ENCODE measurements at places on chromosomes 16 and 17. TPM values are rescaled to one million over a fixed set of nuclear protein-coding genes. Genes with fewer than 3 reads are reported as not detected.
A peak's percentile ranks its signal among the peaks of the same experiment; 100 is the strongest.

C16orf86 gene
- total RNA-seq = 0.85 TPM

TNFRSF13B gene
- total RNA-seq = not detected

XYLT1 gene
- total RNA-seq = 18.7 TPM

GAS2L2 gene
- total RNA-seq = not detected

- DNase-seq = peak; percentile 72
- no peak overlapping the region for H3K27ac ChIP-seq
- no peaks in the 10 kb centered on the region for H3K36me3 ChIP-seq
- peaks cover 19% of the 10 kb centered on the region for H3K4me1 ChIP-seq
- no peak overlapping the region for H3K4me3 ChIP-seq
Observed at GRCh38 chr16:391885-392335, 5.1 kb upstream of the NME4 start.

GRCh38 chr16:72410492-72410891 lies 238.5 kb upstream of the PMFBP1 start:
- no peak for DNase-seq
- peaks cover 6% of the 10 kb centered on the region for H3K36me3 ChIP-seq
- H3K4me1 ChIP-seq = peaks cover 4% of the 10 kb centered on the region
- no peak overlapping the region for H3K27ac ChIP-seq

GRCh38 chr16:85037050-85037410 lies 9.4 kb downstream of the KIAA0513 start:
- peak overlapping the region; percentile 62 for H3K27ac ChIP-seq
- no peak overlapping the region for H3K4me3 ChIP-seq
- DNase-seq = no peak

DNA sequence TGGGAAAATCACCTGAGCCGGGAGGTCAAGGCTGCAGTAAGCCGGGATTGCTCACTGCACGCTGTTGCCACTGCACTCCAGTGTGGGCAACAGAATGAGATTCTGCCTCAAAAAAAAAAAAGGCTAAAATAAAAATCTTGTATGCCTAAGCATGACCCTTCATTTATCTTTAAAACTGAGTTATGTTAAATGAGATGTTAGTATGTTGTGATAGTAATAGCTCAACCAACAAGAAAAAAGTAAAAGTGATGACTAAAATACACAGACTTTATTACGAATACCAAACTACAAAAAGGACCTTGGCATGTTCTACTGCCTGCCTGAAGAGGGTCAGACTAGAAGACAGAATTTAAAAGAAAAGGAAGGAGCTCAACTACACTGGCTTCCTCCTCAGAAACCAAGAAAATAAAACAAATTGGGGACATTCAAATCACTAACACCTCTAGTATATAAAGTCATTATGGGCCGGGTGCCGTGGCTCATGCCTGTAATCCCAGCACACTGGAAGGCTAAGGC lies 4.4 kb downstream of the SMURF2 start:
- peak overlapping the region; percentile 64 for H3K27ac ChIP-seq
- H3K27me3 ChIP-seq = no peaks in the 10 kb centered on the region
- H3K36me3 ChIP-seq = no peaks in the 10 kb centered on the region
- H3K4me3 ChIP-seq = peak overlapping the region; percentile 31
- H3K4me1 ChIP-seq = peaks cover 62% of the 10 kb centered on the region

DNA sequence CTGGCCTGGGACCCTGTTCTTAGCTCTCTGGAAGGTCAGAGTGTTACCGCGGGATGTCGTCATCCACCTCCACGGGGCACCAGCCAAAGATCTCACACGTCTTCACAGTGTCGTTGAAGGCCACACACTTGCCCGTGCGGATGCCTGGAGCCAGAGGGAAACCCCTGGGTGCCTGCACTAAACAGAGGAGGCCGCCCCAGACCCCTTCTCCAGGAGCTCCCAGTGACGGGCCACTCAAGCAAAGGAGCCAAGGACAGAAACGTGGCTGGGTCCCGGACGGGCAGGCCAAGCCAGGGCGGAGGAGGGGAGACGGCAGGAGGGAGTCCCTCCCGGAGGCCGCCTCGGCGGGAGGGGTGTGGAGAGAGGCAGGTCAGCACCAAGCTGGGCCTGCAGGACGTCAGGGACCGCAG lies 11.0 kb upstream of the CAMKK1 start:
- no peak overlapping the region for H3K27ac ChIP-seq
- peaks cover 3% of the 10 kb centered on the region for H3K4me1 ChIP-seq
- no peak for DNase-seq
- H3K36me3 ChIP-seq = no peaks in the 10 kb centered on the region

DNA sequence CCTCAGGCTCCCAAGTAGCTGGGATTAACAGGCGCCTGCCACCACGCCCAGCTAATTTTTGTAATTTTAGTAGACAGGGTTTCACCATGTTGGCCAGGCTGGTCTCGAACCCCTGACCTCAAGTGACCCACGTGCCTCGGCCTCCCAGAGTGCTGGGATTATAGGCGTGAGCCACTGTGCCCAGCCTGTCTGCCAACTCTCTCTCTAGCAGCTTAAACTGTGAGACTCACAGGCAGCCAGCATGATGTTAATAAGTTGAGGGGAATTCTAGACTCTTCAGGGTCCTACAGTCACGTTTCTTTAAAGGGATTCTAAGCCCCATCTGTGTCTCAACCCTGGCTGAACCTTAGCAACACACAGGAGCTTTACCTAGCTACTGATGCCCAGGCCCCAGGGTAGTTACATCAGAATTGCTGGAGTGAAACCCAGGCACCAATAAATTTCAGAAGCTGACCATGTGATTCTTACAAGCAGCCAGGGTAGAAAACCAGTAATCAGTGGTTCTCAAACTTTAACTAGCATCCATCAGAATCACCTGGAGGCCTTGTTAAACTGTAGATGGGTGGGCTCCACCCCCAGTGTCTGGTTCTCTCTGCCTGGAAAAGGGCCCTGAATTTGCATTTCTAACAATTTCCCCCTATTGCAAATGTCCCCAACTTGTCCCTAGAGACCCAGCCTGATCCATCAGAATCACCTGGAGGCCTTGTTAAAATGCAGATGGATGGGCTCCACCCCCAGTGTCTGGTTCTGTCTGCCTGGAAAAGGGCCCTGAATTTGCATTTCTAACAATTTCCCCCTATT lies 30.7 kb downstream of the GPRC5B start:
- H3K4me1 ChIP-seq = peaks cover 5% of the 10 kb centered on the region
- no peak for DNase-seq
- no peak overlapping the region for H3K27ac ChIP-seq
- no peaks in the 10 kb centered on the region for H3K27me3 ChIP-seq
- H3K4me3 ChIP-seq = no peak overlapping the region
